Neural crest cell (in vitro differentiated cells): ENCODE measurements at places on chromosomes 3 and 15.

DNA sequence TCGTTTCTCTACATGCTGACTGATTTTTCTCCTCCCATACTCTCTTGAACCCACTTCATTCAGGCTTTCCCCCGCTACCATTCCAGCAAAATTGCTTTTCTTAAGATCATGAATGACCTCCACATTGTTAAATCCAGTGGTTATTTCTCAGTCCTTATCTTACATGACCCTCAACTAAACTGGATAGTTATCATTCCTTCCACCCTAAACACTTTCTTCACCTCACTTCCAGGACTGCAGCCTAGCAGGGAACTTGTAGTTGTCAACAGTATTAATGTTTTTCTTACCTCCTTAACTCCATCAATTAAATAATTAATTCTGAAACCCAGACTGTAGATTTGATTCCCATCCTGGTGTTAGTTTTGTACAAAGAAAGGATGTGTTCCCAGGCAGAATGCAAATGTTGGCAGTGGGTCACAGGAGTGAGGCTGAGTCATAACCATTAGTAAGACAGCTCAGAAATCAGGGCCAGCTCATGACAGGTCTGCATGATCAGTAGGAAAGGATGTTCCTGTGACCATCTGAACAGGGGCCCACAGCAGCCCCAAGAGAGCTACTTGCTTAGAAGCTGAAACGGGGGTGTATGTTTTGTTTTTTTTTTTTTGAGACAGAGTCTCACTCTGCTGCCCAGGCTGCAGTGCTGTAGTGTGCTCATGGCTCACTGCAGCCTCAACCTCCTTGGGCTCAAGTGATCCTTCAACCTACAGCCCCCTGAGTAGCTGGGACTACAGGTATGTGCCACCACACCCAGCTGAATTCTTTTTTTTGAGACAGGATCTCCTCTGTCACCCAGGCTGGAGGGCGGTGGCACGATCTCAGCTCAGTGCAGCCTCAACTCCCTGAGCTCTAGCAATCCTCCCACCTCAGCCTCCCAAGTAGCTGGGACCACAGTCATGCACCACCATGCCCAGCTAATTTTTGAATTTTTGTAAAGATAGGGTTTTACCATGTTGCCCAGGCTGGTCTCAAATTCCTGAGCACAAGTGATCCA is 9.1 kb downstream of the BCL2L10 start:
- DNase-seq, result no peak

DNA sequence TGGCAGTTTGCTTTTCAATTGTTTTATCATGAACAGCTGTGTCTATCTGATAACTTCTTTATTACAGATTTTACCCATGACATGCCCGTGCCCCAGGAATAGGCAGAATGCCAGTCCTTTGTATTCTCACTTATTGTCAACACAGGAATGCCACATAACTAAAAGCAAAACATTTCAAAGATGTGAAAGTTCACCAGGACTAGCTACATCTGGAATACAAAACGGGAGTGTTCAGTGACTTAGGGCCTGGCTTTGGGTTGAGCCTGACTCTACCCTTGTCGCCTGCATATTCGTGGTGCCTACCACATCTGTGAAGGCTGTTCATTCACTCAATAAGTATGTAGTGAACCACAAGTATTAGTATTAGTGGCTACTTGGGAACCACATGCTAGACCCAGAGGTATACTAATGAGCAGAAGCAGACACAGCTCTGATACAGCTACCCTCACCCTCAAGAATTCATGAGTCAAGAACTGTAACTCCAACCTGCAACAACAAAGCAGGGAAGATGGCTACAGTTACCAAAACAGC is 2.9 kb downstream of the TNFSF10 start:
- DNase-seq, result no peak

DNA sequence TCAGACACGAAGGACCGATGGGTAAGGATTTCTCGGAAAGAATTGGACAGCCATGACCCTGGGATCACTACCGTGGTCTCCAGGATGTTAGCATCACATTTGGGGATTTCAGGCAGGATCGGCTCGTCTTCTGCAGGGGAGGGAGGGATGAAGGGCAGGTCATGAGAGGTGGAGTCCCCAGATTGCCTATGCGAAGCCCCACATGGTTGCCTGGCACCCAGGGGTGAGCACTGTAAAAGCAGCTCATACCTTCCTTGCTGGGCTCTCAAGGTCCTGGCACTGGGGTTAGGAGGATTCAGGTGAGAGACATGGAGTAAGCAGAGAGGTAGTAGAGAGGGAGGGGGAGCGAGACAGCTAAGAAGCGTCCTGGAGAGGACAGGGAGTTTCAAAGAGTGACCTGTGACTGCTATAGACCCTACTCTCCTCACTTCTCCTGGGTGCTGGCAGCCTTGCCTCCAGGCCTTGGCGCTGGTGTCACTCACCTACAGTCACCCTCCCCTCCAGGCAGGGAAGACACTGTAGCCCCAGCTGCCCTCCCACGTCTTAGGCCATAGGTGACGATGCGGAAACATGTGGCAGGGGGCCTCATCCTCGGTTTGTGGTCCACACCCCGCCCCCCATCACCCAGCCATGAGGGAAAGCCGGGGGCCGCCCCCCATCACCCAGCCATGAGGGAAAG is 15.0 kb upstream of the EHD4 start:
- DNase-seq, result no peak

- no peak for DNase-seq
These were observed 981.9 kb downstream of the FHIT start for GRCh38 chr3:60269377-60269776.

DNA sequence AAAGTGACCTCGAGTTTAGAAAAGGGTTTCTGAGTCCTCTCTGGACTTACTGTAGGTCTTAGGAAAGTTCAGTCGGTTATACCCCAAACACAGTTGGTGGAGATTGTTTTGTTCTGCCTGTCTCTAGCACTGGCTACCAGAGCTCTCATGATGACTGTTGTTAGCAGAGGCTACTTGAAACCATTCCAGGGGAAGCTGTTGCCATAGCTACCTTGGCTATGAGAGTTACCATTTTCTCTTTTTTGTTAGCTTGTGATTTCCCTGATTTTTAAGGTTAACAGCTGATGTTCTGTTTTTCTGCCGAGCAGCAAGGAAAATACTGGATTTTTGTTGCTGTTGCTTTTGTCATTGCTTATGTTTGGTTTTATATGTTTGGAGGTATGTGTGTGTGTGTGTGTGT is 26.7 kb downstream of the ABHD2 start:
- no peak for DNase-seq

- DNase-seq, result no peak
These were observed 33.0 kb downstream of the THBS1 start for GRCh38 chr15:39613861-39614260.
